ENCODE measurements at places on chromosomes 6 and 20.
A peak's percentile ranks its signal among the peaks of the same experiment; 100 is the strongest.

DNA sequence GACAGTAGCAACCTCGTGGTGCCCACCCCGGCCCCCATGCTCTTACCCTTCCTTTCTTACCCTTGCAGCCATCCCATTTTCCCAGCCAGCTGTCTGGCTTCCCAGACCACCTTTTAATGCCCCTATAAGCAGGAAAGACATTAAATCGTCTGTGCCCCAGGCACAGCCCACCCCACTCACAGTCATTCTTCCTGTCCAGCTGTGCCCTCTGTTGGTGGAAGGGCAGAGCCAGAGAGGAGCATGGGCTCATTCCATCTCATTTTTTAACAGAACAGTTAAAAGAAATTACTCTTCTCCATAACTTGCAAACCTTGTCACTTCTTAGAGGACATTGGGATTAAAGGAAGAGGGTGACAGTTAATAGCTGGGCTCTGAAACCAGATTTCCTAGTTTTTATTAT lies 240.5 kb downstream of the NRN1 start:
- DNase-seq = no peak

- peak; percentile 54 for DNase-seq
Measured at GRCh38 chr6:56671651-56672461, 29.2 kb upstream of the DST start.

GRCh38 chr6:35857853-35858252 lies 52.7 kb downstream of the LHFPL5 start:
- peak; percentile 4 for DNase-seq

DNA sequence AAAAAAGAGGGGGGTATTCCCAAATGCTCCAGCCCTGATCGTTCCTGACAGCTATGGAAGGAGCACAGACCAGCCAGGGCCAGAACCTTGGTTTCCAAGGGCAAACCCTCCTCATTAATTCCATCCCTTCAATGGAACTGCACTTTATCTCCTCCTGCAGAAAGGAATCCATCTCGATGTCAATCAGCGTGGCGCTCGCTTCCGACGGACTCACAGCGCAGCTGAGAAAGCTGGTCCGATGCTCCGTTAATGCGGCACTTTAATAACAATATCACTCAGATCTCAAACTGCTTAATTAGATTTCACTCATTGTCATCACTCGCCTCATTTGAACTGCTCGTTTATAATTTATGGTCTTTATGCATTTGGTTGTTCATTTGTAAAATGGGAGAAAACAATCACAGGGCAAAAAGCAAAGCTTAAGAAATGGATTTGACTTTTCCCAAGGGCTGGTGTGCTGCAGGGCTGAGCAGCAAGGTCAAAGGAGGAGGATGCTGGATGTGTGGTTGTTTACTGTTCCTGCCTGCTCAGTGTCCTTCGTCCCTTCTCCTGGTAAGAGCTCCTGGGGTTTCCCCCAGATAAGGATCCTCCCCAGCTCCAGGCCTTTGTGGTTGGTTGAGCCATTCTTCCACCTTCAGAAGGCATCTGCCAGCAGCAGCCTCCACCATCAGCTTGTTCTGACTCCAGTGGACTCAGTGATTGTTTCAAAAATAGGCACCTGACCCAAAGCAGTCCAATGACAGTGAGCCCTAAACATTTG lies 152.7 kb downstream of the ANKRD60 start:
- no peak for DNase-seq

DNA sequence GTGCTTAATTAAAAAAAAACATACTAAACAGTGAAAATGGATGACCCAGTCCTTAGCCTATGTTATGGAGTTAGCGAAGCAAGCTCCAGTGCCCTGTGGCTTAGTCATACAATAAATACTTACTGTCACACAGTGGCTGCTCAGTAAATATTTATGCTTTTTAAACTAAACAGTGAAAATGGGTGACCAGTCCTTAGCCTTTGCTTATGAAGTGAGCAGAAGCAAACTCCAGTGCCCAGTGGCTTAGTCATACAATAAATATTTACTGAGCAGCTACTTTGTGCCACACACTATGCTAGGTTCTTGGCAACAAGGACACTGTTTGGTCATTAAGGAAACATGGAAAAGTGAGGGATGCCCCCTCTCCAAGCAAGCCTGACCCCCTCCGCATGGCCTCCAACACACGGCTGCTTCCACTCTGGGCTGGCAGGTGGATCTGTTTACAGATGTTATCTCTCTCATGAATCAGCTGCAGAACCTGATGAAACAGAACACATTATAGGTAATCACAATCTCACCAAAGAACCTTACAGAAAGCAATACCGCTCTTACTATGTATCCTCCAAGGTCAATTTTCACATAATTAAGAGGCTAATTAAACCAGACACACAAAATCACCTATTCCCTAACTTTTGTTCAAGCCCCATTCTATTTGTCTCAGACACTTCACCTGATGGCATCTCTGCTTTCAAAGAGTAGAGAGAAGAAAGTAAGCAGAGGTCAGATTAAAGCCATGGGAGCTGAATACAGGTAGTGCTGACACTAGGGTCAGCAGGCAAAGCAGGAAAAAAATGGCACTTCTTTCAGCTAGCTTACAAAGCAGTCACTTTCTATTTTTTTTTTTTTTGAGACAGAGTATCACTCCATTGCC lies 27.3 kb downstream of the CDK5RAP1 start:
- DNase-seq = peak; percentile 11

- no peak for DNase-seq
Measured at GRCh38 chr6:90382760-90383159, 86.1 kb upstream of the BACH2 start.

- DNase-seq = no peak
Measured at GRCh38 chr6:14719270-14719669, 526.6 kb upstream of the JARID2 start.

GRCh38 chr6:33198853-33199436 lies 1.5 kb downstream of the RXRB start:
- no peak for DNase-seq

DNA sequence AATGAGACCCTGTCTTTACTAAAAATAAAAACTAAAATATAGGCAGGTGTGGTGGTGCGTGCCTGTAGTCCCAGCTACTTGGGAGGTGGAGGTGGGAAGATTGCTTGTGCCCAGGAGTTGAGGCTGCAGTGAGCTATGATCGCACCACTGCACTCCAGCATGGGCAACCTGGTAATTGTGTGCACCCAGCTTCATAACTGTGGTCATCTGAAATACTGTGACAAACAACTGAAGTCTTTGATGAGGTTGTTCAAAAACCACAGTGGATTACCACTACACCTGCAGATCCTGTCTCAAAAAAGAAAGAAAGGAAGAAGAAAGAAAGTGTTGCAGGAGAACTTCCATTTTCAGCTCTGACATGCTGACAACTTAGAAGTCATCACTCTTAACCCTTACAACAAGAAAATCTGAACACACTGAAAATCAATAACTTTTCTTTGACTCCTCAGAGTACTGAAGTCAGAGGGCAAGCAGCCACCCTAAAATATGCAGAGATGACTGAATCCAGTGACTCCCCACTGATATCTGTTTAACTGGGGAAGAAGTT lies 13.8 kb upstream of the ZBP1 start:
- DNase-seq = no peak

DNA sequence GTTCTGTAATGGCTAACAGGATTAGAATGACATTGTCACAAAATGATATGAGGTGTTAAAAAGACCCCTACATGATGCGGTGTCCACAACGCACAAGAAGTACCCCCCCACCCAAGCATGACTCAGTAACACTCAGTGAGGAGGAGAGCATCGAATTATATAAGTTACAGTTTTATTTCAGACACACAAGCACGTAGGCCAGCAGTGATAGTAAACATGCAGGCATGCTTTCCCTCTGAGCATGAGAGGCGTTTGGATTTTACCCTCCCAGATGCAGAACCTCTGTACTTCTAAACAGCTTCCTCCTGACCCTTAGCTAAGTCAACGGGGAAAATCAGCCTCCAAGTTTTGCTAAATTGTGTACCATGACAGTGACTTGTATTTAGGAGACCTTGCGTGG lies 23.9 kb downstream of the GNAS start:
- DNase-seq = no peak

DNA sequence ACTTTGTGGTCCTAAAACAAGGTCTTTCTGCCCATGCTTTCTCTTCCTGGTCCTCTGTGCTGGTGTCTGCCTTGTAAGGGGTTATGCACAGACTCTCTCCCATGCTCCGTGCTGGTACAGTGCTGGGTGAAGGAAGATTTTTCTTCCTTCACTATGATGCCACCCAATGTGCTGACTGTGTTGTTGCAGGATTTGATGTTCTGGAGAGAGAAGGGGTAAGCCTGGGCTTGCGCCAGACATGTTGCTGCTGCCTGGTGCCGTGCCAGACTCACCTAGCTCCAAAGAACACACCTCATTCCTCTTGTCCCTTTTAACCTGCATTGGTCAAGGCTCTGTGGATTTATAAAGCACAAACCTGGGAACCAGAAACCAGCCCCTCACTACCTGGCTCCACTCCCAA lies 28.4 kb upstream of the ARMH2 start:
- no peak for DNase-seq

- DNase-seq = no peak
Measured at GRCh38 chr20:21450572-21450971, 53.2 kb upstream of the NKX2-4 start.

DNA sequence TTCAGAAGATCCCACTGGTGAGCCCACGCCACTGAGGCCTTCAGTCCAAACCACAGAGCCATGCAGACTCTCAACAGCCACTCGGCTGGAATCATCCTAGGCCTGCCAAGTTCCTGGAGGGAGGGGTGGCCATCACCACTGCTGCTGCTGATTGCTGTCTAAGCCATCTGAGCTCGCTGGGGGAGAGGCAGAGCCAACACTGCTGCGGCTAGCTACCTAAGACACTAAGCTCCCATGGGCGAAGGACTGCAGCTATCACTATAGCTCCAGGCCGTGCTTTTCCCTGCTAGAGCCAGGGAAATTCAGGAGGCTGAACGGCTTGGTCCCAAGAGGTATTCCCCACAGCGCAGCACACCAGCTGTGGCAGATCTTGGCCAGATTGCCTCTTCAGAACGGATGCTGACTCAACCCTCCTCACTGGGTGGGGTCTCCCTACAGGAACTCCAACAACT lies 73.6 kb downstream of the TBC1D32 start:
- DNase-seq = peak; percentile 26

GRCh38 chr6:55917751-55918415 lies 42.5 kb upstream of the BMP5 start:
- no peak for DNase-seq

DNA sequence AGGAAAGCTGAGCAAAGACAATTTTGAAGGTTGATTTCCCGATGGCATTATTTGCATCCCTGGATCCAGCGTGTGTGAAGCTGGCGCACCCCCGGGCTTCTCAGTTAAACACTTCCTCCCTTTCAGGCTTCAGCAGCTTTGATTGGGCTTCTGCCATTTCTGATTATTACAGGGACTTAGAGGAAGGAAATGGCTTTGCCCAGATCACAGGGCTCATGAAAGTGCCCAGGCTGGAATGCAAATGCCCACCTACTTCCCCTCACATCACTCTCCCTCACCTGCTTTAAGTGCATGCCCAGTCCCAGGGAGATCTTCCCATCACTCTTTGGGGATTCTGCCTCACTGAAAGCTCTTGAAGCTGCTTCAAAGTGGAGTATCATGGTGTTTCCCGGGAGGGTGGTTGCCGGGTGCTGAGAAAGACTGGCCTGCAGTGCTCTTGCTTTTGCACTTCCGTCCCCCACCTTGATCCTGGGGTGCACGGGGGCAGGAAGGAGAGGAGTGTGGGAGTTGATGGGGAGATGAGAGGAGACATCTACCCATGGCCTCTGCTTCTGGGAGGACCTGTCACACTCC lies 28.3 kb downstream of the PHACTR3 start:
- DNase-seq = no peak

DNA sequence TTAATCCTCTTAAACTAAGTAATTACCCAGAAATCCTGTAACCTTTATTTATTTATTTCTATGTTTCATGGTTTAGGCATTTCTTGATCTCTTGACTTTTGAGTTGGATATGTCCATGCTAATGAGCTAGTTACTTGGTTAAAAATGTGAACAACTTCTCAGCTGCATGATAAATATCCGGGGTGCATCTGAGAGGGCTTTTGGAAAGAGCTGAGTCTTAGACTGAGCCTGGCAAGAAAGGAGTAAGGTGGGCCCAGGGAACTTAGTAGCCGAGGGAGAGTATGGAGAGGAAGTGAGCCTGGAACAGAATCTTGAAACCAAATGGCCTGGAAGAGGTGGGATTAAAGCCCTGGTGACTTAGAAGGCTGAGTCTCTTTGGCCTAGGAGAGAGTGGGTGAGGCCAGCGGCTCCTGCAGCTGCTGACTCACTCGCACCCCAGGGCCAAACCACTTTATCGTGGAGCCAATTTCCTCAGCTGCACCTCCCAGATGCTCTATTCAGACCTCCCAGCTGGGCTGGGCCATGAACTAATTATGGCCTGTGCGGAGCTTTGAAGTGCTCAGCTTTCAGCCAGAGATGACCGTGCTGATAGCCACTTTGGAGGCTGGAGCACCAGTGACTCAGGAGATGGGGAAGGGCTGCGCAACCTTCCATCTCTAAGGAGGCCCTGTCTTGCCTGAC lies 19.1 kb downstream of the TGM3 start:
- no peak for DNase-seq

DNA sequence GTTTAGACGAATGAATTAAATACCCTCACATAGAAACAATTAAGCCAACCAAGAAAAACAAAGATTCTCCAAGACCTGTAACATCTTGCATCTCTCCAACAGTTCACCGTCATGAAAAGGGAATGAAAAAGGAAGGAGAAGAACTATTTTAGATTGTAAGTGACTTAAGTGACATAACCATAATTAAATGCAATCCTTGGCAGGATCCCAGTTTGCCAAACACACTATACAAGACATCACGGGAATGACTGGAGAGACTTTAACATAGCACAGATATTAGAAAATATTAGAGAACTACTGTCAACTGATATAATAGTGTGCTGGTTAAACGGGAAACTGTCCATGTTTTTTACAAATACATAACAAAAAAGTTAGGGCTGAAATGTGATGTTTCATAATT lies 22.2 kb downstream of the EPB41L2 start:
- no peak for DNase-seq
